ENCODE measurements at places on chromosomes 1 and 21.

- peak; percentile 6 for DNase-seq
Measured at GRCh38 chr1:239308701-239309333, 77.6 kb upstream of the CHRM3 start.

DNA sequence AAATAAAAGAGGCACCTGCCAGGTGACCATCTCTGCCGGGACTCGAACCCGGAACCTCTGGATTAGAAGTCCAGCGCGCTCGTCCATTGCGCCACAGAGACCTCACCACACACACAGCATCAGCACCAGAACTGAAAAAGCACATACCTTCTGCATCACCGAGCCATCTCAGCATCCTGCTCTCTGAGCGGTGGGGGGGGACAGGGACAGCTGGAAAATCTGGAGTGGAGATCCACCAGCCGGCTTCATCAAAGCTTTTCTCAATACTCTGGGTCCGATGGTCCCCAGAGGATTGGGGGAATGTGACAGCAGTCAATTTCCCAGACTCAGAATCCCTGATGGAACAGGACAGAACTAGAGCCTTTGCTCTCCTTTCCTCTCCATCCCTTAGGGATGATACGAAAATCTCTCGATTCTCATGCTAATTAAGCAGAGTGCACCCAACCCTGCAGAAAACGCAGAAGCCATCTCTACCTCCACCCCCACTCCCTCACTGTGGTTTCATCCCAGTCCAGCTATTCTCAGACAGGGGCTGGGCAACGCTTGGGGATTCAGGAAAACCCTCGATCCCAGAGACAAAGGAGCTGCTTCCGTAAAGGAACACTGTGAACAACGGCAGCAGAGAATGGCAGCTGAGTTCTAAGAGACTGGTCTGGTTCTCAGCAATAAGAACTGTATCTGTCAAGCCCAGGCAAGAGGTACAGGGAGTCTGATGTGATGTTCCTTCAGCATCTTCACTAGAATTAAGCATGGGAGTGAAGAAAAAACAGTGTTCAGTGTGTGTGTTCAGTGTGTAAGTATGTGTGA, 29.6 kb upstream of the CADM3 start:
- DNase-seq: no peak

DNA sequence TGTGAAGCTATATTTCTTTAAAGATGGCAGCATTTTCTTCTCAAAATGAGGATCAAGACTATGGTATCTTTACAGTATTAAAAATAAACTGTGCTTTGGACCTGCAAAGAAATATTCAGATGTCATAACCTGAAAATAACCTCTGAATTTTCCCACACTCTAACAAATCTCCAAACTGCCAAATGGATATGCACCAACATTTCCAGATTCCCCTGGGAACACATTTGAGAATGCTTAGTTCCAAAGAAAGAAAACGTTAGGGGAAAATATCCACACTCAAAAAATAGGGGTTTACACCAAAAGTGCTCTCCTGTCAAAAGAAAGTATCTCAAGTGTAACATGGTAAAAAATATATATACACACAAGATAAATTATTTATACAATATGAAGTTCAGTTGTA, 69.1 kb upstream of the ARHGAP29 start:
- DNase-seq: no peak

GRCh38 chr1:93330617-93331016, 15.1 kb upstream of the DR1 start:
- DNase-seq: no peak

DNA sequence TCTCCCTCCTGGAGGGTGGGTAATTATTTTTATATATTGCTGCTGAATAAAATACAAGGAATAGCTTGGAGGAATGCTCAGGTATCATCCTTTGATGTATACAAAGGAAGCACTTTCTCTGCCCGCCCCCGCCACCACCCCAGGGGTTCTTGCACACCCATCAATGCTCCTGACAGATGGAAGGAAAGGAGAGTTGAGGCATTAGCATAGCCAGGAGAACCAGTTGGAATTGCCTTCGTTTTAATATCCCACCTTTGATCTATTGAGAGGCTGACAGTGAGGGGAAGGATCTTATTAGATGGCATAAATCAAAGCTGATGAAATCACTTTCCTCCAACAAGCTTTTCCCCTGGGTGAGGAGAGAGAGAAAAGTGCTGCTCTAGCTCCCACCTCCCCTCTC, 71.1 kb downstream of the LGR6 start:
- DNase-seq: no peak

- DNase-seq: no peak
Measured at GRCh38 chr1:212506666-212507065, 73.9 kb downstream of the NENF start.

DNA sequence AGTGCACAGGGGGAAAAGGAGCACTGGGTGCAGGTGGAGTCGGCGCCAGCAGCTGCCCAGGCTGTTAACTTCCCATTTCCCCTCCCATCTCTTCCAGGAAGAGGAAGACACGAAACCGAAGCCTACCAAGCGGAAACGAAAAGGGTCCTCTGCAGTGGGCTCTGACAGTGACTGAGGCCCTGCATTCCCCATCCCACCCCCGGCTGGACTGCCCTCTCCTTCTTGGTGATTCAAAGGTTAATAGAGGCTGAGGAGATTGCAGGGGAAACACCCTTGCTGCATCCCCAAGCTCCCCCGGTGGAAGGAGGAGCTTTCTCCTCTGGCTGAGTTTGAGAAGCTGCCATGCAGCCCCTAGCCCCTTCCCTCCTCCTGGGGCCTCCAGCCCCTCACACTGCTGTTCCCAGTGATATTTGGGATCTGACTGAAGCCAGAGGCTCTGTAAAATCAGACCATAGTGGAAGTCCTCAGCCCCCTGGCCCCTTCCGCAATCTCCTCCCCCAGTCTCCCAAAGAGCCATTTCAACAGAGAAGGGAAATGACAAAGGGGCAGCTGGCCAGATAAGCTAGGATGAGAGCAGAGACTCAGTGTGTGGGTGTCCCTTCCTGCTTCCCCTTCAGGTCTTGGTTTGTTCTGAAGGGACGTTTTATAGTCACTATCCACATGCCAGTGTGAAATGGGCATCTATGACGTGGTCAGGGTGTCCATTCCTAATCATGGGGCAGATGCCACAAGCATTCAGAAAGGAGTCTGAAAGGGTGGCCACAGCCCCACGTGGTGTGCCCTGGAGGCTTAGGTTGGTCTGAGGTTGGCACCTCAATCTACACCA, 1.9 kb upstream of the SLC27A3 start:
- no peak for DNase-seq

DNA sequence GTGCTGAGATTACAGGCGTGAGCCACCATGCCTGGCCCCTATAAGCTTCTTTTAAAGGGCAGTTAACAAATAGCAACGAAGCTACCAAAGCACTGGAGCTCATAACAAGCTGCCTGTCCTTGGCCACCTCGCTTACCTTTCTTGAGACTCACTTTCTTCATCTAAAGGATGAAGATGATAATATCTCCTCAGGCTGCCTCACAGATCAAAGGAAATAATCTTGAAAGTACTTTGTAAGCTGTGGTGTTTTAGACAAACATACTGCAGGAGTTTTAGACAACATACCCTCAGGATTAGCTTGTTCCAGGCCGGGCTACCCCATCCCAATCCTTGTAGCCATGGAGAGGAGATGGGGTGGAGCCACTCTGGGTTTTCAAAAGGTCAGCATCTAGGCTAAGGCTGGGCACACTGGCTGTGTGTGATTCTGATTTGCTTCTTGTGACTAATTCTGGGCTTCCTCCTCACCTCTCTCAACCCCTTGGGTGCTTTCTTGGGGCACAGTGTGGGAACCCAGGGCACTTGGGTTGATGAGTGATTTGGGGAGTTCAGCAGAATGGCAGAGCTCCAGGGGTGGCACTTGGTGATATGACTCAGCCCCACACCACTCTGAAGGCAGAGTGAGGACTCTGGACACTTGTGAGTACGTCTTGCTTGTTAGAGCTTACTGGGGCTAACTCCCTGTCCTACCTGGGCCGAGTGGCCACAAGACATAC, 5.2 kb downstream of the GPR25 start:
- DNase-seq: peak; percentile 31

GRCh38 chr21:26826801-26827200, 18.4 kb downstream of the ADAMTS1 start:
- DNase-seq: no peak

- DNase-seq: no peak
Measured at GRCh38 chr1:155904261-155904660, 6.9 kb downstream of the RIT1 start.

- DNase-seq: no peak
Measured at GRCh38 chr1:59384443-59384842, 87.5 kb downstream of the FGGY start.

DNA sequence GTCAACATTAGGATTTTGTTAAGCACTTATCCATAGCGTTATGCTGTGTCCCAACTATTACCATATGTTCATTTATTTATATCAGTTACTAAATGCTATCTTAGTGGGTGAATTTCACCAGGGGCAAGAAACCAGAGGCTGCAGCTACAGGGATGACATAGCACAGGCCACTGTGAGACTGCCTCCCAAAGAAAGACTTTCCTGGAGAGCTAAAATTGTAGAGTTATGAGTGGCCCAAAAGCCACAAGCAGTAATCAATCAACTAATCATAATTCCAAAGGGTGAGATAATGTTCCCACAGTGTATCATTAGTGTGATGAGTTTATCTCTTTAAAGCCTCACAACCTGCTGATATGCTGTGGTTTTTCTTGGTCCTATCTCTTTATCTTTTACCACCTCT, 3.8 kb upstream of the TGFB2 start:
- DNase-seq: no peak
